ENCODE measurements at places on chromosomes 16 and 17. TPM values are rescaled to one million over a fixed set of nuclear protein-coding genes. Genes with fewer than 3 reads are reported as not detected.

KRTAP4-2 gene
- total RNA-seq, result not detected

PTRH2 gene
- total RNA-seq, result 17.8 TPM

CDK12 gene
- total RNA-seq, result 134 TPM

CLEC10A gene
- 0.24 TPM for total RNA-seq

GP1BA gene
- total RNA-seq, result not detected

MYH1 gene
- not detected for total RNA-seq

DNA sequence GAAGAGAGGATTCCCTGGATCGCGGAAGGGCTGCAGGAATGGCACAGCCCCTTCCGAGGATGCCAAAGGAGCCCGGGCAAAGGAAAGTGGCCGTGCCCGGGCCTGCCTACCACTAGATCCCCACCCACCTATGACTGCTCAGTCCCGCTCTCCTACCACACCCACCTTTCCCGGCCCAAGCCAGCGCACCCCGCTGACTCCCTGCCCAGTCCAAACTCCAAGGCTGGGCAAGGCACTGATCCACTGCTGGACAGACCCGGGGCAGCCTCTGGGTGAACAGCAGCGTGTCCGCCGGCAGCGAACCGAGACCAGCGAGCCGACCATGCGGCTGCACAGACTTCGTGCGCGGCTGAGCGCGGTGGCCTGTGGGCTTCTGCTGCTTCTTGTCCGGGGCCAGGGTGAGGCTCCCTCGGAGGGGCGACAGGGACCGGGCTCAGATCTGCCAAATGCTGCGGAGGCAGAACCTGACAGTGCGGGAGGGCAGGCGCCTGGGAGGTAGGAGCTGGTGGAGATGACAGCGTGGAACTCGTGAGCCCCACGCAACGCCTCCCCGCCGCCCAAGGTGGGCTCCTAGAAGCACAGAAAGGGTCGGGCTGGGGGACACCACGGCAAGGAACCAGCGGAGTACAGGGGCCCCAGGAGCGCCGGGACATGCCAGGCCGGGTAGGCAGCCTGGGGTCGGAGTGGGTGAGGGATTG lies at the start of gene CES2:
TSS of gene CES2 (plus strand) at position 203 of the 698 bp plus-strand sequence. CDS start at position 323, 120 bp downstream.
- H3K36me3 ChIP-seq, result peaks cover 26% of the 10 kb centered on the region
- H3K4me1 ChIP-seq, result peaks cover 33% of the 10 kb centered on the region

DNA sequence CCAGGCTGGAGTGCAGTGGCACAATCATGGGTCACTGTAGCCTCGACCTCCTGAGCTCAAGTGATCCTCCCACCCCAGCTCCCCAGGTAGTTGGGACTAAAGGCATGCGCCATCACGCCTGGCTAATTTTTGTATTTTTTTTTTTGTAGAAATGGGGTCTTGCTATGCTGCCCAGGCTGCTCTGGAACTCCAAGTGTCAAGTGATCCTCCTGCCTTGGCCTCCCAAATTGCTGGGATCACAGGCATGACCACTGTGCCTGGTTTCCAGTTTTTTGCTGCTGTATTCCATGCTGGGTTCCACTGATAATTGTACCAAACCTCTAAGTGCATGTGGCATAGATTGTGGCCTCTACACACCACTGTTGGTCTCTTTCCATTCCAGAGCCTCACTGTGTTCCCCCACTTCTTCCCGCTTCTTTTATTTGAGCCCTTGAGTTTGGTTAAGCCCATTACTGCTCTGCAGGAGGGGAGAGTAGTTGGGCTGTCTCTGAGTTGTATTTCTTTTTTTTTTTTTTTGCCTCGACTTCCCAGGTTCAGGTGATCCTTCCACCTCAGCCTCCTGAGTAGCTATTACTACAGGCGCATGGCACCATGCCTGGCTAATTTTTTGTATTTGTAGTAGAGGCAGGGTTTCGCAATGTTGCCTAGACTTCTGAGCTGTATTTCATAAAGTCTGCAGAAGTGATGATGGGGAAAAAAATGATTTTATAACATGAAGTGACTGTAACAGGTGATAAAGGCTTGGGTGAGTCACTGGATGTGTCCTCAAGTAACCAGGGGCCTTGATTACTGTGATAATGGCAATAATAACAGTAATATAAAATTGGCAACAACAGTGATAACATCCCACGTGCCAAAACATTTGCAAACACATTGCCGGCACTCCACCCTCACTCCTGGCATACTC lies 30.0 kb downstream of the EEF2K start:
- H3K4me1 ChIP-seq, result peaks cover 10% of the 10 kb centered on the region
- DNase-seq, result no peak
- H3K36me3 ChIP-seq, result peaks cover 12% of the 10 kb centered on the region
- H3K27me3 ChIP-seq, result no peaks in the 10 kb centered on the region

GRCh38 chr17:41185001-41185400 lies 290 bp upstream of the KRTAP4-1 start:
- no peak for DNase-seq

DNA sequence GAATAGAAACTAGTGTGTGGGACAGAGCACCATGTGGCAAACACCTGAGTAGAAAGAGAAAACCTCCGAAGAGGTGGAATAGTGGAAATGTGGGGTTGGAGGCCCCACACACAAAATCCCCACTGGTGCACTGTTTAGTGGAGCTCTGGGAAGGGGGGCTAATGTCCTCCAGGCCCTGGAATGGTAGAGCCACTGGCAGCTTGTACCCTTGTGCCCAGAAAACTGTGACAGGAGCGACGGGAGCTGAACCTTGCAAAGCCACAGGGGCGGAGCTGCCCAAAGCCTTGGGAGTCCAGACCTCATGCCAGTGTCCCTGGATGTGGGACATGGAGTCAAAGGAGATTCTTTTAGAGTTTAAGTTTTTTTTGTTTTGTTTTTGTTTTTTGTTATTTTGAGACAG lies 50.6 kb downstream of the RNF112 start:
- H3K36me3 ChIP-seq, result no peaks in the 10 kb centered on the region
- H3K27me3 ChIP-seq, result no peaks in the 10 kb centered on the region
- DNase-seq, result no peak

GRCh38 chr16:61763991-61764390 lies 272.2 kb downstream of the CDH8 start:
- no peaks in the 10 kb centered on the region for H3K27me3 ChIP-seq
- H3K4me3 ChIP-seq, result no peak overlapping the region
- no peak overlapping the region for H3K27ac ChIP-seq

DNA sequence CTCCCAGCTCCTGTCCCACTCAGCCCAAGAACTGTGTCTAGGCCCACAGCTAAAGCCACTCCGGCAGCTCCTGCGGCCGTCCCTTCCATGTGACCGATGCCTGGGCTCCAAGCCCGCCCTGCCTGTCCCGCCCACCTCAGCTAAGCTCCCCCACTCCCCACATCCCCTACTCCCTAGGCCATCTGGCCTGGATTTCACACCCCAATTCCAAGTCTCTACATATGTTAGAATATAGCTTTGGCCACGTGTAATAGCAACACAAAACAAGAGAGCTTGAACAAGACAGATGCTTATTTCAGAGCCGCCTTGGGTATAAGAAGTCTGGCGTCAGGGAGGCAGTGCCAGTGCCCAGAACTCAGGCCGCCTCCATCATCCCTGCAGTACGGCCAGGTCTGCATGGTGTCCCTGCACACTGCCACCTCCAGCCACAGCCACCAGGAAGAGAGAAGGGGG lies 30.0 kb upstream of the USP22 start:
- DNase-seq, result no peak
- H3K27me3 ChIP-seq, result no peaks in the 10 kb centered on the region
- H3K4me1 ChIP-seq, result no peaks in the 10 kb centered on the region
- H3K27ac ChIP-seq, result no peak overlapping the region
- H3K36me3 ChIP-seq, result no peaks in the 10 kb centered on the region

DNA sequence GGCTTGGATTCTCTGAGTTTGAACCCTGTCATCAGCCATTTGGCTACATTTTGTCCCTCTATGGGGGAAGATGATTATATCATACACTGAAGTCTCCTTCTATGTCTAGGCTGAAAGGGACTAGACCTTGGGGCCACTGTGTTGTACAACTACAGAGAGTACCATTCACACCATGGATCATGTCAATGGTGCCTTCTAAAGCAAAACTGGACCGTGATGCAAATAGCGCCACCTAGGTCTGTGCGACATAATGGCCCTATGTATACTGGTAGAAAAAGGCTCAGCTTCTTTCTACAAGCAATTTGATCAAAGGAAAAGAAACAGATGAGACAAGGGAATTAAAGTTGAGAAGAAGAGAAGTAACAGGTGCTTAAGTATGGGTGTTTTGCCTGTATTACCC lies 100.7 kb downstream of the LYRM1 start:
- no peaks in the 10 kb centered on the region for H3K36me3 ChIP-seq
- DNase-seq, result no peak
- no peaks in the 10 kb centered on the region for H3K27me3 ChIP-seq
- H3K27ac ChIP-seq, result no peak overlapping the region
- no peaks in the 10 kb centered on the region for H3K4me1 ChIP-seq
- H3K4me3 ChIP-seq, result no peak overlapping the region

GRCh38 chr16:53846971-53847370 lies 143.0 kb downstream of the FTO start:
- H3K4me3 ChIP-seq, result no peak overlapping the region
- no peaks in the 10 kb centered on the region for H3K27me3 ChIP-seq
- no peak overlapping the region for H3K27ac ChIP-seq

GRCh38 chr16:12300490-12300889 lies 324.0 kb downstream of the SNX29 start:
- DNase-seq, result no peak
- H3K36me3 ChIP-seq, result peaks cover 21% of the 10 kb centered on the region
- no peak overlapping the region for H3K4me3 ChIP-seq
- no peaks in the 10 kb centered on the region for H3K27me3 ChIP-seq

DNA sequence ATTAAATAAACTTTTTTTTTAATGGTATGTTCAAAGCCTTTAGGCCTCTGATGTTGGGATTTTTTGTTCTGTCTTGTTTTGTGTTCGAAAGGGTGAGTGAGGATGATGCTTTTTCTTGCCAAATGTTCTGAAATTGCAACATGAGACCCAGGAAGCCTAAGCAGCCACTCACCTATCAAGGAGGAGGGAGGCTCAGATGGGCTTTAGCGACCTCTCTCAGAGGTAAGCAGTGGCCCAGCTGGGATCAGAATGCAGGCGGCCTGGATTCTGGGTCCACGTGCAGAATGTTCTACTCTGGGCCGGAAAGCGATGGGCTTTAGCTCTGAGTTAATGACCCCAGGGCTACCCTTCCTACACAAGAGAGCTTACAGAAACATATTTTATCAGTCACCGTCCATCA lies 386.6 kb downstream of the SOX9 start:
- no peak overlapping the region for H3K4me3 ChIP-seq
- H3K36me3 ChIP-seq, result no peaks in the 10 kb centered on the region
- DNase-seq, result no peak
- no peaks in the 10 kb centered on the region for H3K4me1 ChIP-seq
- no peaks in the 10 kb centered on the region for H3K27me3 ChIP-seq

- no peaks in the 10 kb centered on the region for H3K4me1 ChIP-seq
- no peak overlapping the region for H3K4me3 ChIP-seq
- H3K27ac ChIP-seq, result no peak overlapping the region
- H3K27me3 ChIP-seq, result no peaks in the 10 kb centered on the region
Observed at GRCh38 chr17:51335883-51336822, 75.8 kb downstream of the UTP18 start.

- no peaks in the 10 kb centered on the region for H3K36me3 ChIP-seq
- DNase-seq, result no peak
- no peak overlapping the region for H3K27ac ChIP-seq
Observed at GRCh38 chr16:67346341-67346740, 19.7 kb downstream of the LRRC36 start.
